ENCODE measurements at places on chromosomes 3 and 15.
A peak's percentile ranks its signal among the peaks of the same experiment; 100 is the strongest.

DNA sequence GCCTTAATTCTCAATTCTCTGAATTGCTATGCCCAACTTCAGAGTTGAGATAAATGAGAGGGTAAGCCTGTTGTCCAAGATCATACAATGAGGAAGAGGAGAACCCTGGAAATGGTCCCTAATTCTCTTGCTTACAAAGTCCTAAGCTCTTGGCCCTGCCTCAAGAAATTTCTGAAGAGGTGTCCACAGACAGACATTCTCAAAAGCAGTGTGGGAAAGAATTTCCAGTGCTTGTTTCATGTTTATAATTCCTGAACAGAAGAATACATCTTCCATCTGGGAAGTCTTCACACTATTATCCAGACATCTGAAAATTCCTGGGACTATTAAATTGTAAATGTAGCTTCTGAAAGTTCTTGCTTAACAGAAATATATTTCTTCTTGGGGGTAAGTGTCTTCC is 166.8 kb upstream of the LRTM1 start:
- no peak for DNase-seq

DNA sequence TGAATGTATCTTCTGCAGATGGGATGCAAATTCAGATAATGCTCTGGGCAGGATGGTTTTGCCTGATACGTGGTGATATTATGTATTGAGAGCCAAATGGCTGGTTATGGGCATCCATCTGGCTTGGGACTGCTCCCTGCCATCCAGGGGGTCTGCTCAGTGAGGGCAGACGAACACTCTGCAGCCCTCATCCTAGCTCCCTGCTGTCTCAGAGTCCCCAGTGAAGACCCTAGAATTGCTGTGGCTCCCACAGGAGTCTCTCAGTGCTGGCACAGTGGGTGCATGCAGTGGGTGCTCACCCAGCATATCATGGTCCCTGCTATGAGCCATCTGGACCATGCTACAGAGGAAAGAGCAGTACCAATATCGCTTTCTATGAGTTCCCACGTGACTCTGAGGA is 10.3 kb downstream of the CX3CR1 start:
- DNase-seq: no peak

DNA sequence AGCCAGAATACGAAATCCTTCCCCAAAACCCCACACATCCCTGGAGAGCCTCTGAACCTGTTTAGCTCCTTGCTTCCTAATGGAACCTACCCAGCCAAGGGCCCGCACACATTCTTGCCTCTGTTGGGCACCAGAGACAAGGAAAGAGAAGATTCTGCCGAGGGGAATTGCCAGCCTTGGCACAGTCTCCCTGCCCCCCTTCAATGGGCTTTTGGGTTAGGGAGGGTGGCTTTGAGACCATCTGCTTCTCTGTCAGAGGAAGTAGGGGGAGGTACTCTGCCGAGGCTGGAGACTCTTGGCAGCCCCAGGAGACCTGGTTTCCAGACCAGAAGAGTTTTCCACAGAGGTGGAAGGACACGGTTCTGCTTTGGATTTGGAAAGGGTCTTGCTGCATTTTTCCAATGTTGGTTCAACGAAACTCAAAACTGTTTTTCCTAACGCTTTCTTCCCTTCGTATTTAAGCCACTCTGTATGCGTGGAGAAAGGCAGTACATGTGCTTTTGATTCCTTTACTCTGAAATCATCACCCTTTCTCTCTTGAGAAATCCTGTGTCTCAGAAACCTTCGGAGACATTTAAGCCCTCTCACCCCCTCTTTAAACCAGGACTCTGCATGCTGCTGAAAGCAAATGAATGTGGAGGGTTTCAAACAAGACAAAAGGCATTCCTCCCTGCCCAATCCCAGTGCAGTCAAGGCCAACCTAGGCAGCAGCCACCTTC is 78.8 kb upstream of the PRR23C start:
- DNase-seq: no peak

DNA sequence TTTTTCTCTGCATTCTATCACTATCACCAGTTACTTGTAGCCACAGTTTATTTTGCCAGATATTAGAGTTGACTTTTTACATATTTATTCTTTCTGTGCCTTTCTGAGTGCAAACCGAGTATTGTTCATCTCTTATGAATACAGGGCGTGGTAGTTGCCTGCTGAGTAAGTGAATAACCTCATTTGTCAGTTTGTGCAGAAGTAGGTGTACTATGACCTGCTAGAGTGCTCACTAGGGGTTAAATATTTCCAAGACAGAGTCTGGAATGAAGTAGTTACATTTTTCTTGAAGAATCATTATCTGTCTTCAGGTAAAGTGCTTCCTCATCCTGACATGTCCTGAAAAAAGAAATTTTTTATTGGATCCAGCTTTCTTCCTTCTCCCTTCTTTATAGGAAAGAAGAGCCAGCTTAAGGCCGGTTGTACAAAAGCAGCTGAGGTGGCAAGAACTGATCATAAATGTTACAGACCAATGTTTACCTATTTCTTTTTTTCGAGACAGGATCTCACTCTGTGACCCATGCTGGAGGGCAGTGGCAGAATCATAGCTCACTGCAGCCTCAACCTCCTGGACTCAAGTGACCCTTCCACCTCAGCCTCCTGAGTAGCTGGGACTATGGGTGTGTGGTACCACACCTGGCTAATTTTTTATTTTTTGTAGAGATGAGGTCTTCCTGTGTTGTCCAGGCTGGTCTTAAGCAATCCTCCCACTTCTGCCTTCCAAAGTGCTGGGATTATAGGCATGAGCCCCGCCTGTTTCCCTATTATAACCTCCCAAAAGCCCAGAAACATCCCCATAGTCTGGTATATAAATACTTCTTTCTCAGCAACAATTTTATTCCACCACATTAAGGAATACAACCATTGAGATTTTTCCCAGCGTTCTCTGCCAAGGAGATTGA is 182.5 kb downstream of the TPRG1 start:
- no peak for DNase-seq

DNA sequence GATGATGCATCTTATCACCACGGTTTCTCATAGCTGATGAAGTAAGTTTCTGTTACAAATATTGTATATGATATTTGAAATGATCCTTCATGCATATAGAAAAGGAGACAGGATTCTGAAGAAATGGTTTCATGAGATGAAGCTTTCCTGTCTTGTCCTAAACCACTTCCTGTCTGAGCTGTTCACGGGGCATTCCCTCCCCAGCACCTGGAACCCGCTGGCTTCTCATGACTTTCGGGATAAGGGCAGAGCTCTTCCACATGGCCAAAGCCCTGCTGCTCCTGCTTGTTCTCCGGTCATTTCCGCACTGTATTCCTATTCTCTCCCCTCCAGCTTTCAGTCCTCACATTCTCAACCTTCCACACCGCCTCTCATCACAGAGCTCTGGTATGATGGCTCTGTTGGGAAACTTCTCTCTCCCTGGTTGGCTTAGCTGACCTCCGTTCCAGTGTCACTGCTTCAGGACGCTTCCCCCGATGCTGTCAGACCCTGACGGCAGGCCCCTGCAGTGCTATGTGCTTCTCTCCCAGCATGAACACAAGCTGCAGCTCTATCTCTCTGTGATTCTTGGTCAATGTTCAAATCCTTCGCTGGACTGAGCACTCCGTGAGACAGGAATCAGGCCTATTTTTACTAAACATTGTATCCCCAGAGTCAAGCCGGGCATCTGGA is 86.9 kb upstream of the HERC1 start:
- no peak for DNase-seq

DNA sequence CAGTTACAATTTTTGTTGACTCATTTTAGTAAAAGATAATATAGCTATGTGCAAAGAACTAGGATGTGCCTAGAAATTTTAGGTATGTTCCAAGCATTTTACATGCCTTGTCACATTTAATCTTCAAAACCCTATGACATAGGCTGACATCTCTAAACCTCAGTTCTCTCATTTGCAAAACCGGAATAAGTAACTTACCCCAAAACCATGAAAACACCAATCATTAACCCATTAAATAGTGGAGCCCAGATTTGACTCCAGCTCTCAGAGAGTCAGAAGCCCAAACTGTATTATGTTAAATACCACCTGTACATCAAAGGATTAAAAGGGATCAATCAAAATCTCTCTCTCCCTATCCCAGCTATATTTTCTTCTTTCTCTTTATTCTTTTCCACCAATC is 36.6 kb downstream of the GSK3B start:
- DNase-seq: no peak

- no peak for DNase-seq
These were observed 91.6 kb upstream of the FGF7 start for GRCh38 chr15:49331442-49331841.

- no peak for DNase-seq
These were observed 273.2 kb upstream of the TOPAZ1 start for GRCh38 chr3:43968465-43968864.

GRCh38 chr3:67090474-67090873 is 92.4 kb downstream of the KBTBD8 start:
- no peak for DNase-seq

- no peak for DNase-seq
These were observed 3.0 kb downstream of the ISL2 start for GRCh38 chr15:76339305-76340197.

- no peak for DNase-seq
These were observed 1277.6 kb downstream of the ZPLD1 start for GRCh38 chr3:103712320-103713008.

GRCh38 chr15:64443747-64444621 is 16.4 kb upstream of the ZNF609 start:
- no peak for DNase-seq

GRCh38 chr3:110568246-110568645 is 503.4 kb upstream of the NECTIN3 start:
- no peak for DNase-seq

- DNase-seq: no peak
These were observed 5.6 kb upstream of the APPL1 start for GRCh38 chr3:57221883-57222282.

DNA sequence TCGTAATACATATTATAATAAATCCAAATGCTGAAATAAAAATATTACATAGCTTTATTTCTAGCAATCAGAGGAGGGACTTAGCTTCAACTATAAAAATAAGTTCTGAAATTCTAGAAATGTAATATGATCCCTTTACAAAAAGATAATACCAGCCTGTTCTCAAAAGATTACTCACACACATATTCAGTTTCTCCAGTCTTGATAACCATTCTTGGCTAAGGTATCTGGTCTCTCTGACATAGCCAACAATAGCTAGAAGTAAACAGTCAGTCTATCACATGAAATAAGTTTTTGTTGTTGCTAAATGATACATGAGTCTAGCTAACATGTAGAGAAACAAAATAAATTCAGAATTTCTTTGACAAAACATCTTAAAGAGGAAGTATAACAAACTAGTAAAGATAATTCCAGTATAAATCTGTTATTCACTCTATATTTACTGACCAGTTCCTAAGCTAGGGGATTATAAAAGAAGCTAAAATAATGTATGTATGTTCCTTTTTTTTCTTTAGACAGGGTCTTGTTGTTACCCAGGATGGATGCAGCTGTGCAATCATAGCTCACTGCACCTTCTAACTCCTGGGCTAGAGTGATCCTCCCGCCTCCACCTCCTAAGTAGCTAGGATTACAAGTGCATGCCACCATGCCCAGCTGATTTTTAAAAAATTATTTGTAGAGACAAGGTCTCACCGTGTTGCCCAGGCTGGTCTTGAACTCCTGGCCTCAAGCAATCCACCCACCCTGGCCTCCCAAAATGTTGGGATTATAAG is 170.6 kb downstream of the TBL1XR1 start:
- DNase-seq: no peak

DNA sequence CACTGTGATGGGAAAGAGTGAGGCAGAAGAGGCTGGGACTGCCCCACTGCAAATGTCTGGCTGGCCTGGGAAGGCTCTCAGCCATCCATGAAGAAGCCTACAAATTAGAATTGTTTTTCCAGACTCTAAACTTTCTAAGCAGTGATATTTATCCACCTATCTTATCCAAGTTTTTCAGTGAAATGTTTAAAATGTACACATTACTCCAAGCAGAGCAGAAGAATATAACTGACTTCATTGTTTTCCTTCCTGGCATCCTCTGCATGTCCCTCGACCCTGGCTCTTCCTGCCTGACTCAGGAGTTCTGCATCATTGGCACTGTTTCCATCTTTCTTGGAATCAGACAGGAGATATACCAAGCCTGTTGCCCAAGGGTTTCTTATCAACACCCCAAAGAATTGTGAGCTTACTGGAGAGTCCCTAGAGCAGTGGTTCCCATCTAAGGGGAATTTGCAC is 401.5 kb upstream of the PROK2 start:
- DNase-seq: no peak

GRCh38 chr15:73346735-73347312 is 21.9 kb downstream of the HCN4 start:
- DNase-seq: peak; percentile 7

DNA sequence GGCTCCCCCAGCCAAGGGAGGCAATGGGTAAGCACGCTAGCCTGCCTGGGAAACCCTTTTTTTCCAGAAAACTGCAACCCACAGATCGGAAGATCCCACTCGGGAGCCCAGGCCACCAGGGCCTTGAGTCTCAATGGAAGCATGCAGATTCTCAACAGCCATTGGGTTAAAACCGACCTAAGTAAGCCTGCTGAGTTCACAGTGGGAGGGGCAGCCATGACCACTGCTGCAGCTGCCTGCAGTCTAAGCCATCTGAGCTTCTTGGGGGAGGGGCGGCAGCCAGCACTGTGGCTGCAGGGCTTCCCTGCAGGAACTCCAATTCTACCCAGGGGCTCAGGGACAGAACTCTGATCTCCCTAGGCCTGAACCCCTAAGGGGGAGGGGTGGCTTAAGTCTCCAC is 82.0 kb downstream of the DPPA2 start:
- no peak for DNase-seq

GRCh38 chr3:139173372-139174108 is 128.8 kb upstream of the PRR23C start:
- no peak for DNase-seq

DNA sequence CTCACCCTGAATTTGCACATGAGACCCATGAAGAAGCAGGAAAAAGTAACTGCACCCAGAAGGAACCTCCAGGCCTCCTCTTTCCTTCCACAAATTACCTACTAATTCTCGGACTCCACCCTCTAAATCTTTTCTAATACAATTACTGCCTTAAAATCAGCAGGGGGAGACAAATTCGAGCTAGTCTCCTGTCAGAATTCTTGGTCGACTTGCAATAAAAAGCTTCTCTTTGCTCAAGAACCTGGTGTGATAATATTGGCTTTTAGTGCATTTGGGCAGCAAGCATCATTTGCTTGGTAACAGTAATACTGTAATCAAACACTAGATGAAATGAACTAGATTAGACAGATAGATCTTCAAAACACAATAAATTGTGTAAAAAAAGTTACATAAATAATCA is 281.9 kb downstream of the RAP2B start:
- no peak for DNase-seq

Data from stimulated activated CD4-positive, alpha-beta T cell treated with anti-CD3 and anti-CD28 coated beads, Interleukin-15, amount 100 ng/mL, for 1 hour (primary cell).